ENCODE measurements at places on chromosomes 4 and X. TPM values are rescaled to one million over a fixed set of nuclear protein-coding genes. Genes with fewer than 3 reads are reported as not detected.

DNA sequence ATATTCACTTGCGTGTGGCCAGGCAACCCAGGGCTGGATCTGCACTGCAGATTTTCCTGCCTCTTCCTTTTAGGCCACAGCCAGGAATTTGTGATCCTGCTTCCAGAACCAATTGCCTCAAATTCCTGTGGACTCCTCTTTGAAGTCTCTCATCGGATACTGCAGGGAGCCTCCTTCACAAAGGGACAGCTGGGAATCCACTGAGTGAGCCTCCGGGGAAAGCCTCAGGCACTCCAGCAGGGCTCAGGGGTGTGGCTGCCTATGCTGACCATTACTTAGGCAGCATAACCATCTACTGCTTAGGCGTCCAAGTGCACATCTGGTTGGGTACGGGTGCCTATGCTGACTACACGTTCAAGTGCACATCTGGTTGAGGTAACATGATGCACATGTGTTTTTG is 321.5 kb downstream of the NLGN4X start:
- DNase-seq = no peak

DNA sequence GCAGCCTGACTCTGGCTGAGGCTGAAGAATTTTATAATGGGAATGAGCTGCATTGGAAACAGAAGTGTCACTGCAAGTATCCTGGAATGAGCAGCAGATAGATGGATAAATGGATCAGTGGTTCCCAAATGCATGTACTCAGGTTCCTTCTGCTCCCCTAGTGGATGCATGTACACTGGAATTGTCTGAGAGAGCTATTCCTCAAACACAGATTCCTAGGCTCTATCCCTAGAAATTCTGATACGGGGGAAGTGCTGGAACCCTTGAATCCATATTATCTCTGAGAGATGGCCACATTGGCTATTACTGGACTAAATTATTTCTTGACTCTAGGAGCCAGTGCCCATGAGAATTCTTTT is 64.8 kb downstream of the TMEM131L start:
- peak; percentile 32 for DNase-seq

The MID1 gene
- total RNA-seq = 21.9 TPM

The OSTC gene
- 108 TPM for total RNA-seq

The SPOCK3 gene
- total RNA-seq = 1.1 TPM

DNA sequence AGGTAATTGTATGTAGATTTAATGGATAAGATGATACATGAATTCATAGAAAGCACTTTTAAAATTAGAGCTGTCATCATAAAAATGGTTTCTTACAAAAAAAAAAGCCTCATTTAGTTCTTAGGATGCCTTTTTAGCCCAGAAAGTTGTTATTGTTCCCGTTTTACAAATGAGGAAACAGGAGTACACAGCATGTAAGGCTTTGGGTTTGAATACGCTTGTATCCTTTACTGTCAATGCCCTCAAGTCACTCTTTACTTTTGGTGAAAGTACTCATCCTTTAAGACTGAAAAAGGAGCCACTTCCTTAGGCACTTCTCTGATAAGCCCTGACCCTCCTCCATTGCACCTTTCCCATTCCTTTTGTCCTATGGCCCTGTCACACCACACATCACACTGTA is 4.9 kb downstream of the EREG start:
- no peak for DNase-seq

- no peak for DNase-seq
These were observed at the start of gene ETNPPL for GRCh38 chr4:108762559-108763225. ETNPPL (minus strand) TSS chr4:108763053; CDS start chr4:108762898, 155 bp downstream.

The PLAC1 gene
- 0.39 TPM for total RNA-seq

The TLR2 gene
- total RNA-seq = 10.2 TPM

GRCh38 chr4:145956288-145956890 is 17.8 kb upstream of the ZNF827 start:
- DNase-seq = no peak

- no peak for DNase-seq
These were observed 103.4 kb upstream of the PJA1 start for GRCh38 chrX:69268611-69269010.

GRCh38 chr4:35125995-35126712 is 1118.2 kb downstream of the ARAP2 start:
- DNase-seq = no peak

- DNase-seq = no peak
These were observed 438.3 kb downstream of the RAPGEF2 start for GRCh38 chr4:159541143-159541542.

All from skin of body (tissue), 3 donors.